Ascending aorta (tissue), 2 donors: ENCODE measurements at places on chromosomes 2 and 18.

DNA sequence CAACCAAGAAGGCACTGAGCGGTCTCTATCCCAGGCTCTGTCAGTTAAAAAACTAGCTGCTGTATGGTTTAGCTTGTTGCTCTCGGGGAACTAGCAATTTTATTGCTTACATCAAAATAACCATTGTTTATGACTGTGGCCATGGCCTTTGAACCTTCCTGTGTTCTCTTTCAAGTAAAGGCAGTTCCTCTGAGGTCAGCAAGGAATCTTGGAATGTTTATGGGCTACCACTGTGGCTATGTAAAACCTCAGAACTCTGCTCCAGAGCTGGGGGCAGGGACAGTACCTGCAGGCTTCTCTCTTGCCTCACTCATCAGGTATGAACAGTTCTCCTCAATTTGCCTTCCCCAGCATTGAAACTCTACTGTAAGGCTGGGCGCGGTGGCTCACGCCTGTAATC, 416.0 kb upstream of the NETO1 start:
- DNase-seq, result no peak

DNA sequence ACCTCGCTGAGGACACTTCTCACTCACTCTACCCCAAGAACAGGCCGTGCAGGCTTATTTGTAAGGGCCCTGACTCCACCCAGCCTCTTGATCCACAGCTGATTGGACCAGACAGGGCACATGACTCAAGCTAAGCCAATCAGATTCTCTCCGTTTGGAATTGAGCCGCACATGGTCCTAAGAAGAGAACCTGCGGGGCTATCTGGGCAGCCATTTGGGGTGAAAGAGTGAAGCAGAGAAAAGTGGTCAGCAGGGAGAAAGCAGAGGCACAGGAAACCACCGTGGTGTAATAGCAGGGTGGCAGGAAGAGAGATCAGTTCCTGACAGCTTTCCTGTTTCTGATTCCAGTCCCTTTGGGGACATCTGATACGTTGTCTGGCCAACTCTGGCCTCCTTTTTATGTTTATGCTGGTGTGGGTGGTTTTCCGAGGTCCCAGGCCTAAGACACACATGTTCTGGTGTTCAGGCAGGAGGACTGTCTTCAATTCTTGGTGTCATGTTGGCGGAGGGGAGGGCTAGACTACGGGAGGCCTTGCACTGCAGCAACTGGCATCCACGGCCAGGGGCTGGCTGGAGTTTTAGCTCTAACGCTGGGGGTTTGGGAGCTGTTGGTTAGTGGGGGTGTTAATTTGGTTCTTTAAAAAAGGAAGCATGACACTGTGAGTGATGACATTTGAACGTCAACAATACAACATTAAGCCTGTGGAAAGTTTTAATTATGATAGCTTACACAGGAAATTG, 26.1 kb upstream of the SPTBN1 start:
- DNase-seq, result no peak

- DNase-seq, result no peak
These were observed 505.5 kb upstream of the FAM98A start for GRCh38 chr2:34104601-34105000.

- no peak for DNase-seq
These were observed 252.4 kb upstream of the COL3A1 start for GRCh38 chr2:188721784-188722183.

DNA sequence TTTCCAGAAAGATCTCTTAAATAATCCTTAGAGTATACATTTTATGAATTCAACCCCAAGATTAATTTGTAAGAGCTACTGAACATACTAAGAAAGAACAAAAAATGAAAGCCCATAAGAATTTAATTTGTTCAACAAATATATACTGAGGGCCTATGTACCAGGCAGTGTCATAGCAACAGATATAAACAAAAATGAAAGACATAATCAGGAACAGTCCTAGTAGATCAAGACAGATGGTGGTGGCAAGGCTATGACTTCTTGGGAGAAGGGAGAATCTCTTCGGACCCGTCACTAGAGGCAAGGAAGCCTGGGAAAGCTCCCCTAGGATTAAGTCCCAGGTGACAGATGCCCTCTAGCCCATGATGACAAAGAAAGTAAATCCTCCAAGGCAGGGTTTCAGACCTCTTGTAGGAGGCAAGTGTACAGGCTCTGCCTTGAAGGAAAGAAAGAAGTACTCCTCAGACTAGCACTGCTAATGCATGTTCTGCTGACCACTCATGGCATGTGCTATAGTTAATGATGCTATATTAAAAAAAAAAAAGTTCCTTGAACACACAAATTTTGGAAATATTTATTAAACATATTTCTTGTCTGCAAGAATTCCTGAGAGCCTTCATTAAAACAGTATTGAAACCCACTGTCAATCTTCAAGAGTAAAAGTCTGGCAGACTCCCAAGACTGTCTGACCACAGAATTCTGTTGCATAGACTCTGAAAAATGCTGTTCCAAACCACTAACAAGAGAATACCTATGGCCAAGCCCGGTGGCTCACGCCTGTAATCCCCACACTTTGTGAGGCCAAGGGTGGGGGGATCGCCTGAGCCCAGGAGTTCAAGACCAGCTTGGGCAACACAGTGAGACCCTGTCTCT, 31.5 kb downstream of the NOL10 start:
- DNase-seq, result no peak

DNA sequence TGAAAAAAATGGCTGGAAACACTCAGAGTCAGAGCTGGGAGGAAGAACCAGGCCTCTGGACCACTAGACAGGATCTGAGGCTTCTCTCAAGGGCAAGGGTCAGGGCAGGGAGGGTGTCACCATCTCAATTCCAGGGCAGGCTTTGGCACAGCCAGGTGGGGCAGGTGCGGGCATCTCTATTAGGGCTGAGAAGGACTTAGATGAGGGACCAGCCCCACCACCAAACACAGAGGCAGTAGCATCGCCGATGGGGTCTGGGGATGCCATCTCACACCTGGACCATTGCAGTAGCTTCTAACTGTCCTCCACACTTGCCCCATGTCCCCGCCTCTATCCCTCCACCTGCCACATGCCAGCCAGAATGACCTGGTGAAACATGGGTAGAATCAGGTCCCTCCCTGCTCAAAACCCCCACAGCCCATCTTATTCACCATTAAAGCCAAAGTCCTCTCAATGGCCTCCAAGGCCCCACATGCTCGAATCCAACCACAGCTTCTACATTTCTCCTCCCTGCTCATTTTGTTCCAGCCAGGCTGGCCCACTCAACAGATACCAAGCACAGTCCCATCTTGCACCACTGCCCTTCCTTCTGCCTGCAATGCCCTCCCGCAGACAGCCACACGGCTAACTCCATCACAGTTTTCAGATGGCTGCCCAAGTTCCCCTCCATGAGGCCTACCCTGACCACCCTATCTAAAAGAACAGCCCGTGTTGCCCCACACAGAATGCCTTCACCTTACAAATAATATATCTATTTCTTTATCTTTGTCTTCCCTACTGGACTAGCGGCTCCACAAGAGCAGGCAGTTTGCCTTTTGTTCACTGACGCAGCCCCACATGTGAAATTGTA, 177.4 kb downstream of the SMAD2 start:
- no peak for DNase-seq
